ENCODE measurements at places on chromosomes 2 and 18. TPM values are rescaled to one million over a fixed set of nuclear protein-coding genes. Genes with fewer than 3 reads are reported as not detected.

GRCh38 chr2:216477283-216478035, 21.2 kb upstream of the RPL37A start:
- no peaks in the 10 kb centered on the region for H3K27me3 ChIP-seq
- H3K4me3 ChIP-seq, result no peak overlapping the region
- H3K27ac ChIP-seq, result no peak overlapping the region
- peaks cover 15% of the 10 kb centered on the region for H3K4me1 ChIP-seq
- no peak for DNase-seq
- peaks cover 10% of the 10 kb centered on the region for H3K36me3 ChIP-seq

BARD1 gene
- total RNA-seq, result 43.2 TPM

SLC9A4 gene
- total RNA-seq, result 0.12 TPM

DNA sequence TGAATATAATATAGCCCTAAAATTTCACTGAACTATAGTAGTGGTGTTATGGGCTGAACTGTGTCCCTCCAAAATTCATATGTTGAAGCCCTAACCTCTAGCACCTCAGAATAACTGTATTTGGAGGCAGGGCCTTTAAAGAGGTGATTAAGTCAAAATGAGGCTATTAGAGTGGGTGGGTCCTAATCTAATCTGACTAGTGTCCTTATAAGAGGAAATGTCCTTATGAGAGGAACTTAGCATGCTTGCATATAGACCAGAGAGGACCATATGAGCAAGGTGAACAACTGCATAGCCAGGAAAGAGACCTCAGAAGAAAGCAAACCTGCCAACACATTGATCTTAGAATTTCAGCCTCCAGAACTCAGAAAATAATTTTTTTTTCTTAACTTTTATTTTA, 238.4 kb downstream of the ZEB2 start:
- no peaks in the 10 kb centered on the region for H3K4me1 ChIP-seq
- no peak overlapping the region for H3K27ac ChIP-seq
- no peak overlapping the region for H3K4me3 ChIP-seq

DNA sequence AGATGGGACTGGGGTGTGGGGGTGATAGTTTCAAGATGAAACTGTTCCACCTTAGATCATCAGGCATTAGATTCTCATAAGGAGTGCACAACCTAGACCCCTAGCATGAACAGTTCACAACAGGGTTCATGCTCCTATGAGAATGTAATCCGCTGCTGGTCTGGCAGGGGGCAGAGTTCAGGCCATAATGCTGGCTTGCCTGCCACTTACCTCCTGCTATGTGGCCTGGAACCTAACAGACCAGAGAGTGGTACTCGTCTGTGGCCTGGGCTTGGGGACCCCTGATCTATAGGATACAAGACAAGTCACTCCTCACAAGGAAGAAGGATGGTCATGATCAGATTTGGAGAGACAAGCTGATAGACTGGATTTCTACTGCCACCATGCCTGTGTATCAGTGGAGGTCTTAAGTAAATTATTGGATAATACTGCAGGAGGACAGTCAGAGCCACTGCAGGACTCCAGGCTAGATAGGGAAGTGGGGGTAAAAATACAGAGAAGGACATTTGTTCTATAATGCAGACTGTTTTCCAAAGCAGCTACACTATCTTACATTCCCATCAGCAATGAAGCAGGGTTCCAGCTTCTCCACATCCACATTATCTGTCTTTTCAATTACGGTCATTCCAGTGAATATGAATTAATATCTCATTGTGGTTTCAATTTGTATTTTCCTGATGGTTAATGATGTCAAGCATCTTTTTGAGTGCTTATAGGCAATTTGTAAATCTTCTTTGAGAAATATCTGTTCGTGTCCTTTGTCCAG, 28.8 kb upstream of the APOB start:
- H3K36me3 ChIP-seq, result no peaks in the 10 kb centered on the region
- DNase-seq, result no peak
- H3K27me3 ChIP-seq, result no peaks in the 10 kb centered on the region
- no peak overlapping the region for H3K4me3 ChIP-seq

Measured in Calu3 (cell line).